ENCODE measurements at places on chromosomes 5 and 9.
A peak's percentile ranks its signal among the peaks of the same experiment; 100 is the strongest.

DNA sequence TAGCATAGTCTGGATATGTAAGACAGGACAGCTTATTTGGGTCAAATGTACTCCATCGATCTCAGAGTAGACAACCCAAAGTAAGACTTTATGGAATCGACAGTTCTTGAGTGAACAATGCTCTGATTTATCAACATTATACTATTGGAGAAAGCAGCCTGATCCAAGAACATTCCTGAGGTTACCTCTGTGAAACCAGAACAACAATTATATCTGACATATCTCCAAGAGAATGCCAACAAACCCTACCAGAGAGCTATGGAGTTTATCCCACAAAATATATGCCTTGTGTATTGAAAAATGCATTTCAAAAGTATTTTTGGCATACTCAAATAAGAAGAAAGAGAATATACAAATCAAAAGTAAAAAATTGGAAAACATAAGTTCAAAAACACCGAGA lies 1985.9 kb downstream of the EFNA5 start:
- no peak for DNase-seq

DNA sequence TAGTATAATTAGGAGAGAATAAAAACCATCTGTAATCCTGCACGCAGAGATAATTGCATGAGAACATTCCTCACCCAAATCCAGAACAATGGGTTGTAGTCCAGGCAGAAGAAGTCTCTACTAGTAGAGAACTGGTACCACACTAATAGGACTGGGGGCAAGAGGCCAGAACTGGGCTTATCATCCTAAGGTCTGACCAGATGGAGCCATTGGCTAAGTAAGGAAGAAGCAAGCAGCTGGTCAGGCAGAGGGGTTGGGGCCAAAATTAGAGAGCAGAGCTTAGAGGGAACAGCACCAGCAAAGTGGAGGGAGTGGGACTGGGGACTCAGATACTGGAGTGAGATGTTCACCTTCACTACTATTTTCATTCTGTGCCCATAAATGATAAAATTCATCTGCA lies 35.4 kb upstream of the MAP1B start:
- no peak for DNase-seq

- no peak for DNase-seq
Measured at GRCh38 chr9:12814877-12815237, 40.0 kb downstream of the LURAP1L start.

DNA sequence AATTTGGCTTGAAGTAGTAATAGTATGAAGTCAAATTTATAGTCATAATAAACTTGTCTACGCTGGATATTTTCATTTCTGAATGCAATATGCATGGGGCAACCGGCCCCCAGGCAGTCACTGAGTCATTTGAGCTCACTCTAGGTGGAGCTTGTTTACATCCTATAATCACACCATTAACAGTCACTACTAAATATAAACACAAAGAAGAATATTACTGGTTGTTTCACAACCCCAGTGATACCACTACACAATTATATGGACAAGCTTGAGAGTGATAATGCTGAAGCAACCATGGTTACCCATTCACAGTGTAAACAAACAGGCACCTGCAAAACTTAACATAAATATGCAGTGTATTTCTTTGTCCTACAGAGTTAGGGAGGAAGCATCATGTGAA lies 68.7 kb downstream of the MARCHF3 start:
- no peak for DNase-seq

- peak; percentile 55 for DNase-seq
Measured at GRCh38 chr5:177389241-177390169, 5.3 kb downstream of the SLC34A1 start.

DNA sequence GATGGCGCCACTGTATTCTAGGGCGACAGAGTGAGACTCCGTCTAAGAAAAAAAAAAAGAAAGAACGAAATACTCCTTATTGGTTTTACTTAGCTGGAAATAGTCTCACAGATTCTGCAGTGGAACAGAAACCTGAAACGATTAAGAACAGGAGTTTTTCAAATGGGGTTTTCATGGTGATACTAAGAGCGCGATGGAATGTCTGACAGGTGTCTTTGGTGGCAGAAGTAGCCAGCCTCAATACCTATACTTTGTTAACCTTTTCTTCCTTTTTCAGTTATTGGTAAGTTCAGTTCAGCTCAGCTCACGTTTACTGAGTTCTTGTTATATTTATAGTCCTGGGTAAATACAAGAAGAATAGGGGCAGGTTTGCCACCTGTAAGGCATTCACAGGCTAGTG lies 123.9 kb downstream of the FOCAD start:
- DNase-seq, result no peak

DNA sequence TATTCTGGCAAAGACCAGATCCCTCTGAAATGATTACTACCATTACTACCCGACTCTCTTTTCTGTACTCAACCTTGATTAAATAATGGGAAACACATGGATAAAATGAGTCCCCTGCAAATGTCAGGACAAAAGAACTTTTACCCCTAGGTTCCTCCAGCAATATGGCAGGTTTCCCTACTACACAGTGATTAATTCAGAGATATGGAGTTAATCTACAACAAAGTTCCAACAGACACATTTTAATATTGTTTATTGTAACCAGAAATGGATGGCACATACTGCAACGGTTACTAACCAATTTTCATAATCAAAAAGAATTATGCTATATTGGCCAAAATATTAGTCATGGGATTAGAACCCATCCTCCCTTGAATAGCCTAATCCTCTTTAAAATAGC lies 294.8 kb downstream of the ATPSCKMT start:
- DNase-seq, result no peak

DNA sequence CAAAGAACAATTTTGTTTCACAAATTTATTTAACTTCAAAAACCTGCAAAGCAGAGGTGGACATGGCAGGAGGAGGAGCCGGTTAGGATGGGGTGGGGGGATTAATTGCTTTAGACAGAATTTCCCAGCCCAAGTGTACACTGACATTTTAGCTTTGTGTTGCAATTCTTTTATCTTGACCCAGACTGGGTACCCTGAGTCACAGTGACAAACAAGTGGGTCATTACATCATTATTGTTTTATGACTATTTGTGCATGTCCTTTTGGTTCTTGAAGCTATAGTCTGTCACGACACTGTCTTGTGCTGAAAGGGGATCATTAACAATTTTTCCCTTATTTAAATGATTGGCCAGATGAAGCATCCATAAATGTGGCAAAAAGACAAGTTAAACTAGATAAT lies 84.5 kb upstream of the VCAN start:
- no peak for DNase-seq

DNA sequence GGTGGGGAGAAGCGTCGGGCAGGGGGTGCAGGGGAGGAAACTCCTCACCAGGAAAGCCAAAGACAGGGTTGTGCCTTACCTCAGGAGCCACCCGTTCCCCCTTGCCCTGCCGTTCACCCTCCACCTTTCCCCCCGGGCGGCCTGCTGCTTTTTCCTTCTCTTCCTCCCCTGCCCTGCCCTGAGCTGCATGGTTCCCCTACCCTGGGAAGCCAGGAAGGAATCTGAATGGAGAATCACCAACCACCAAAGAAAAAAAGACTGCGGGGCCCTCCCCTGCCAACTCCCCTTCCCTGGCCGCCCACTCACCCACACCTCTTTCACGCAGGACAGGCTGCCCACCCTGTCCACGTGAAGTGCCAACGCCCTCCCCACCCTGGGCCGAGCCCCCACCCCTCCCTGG lies 820 bp upstream of the NFX1 start:
- DNase-seq, result peak; percentile 13

- DNase-seq, result no peak
Measured at GRCh38 chr5:74321326-74321725, 319.2 kb downstream of the ENC1 start.

GRCh38 chr5:132773114-132773513 lies 3.9 kb downstream of the SEPTIN8 start:
- no peak for DNase-seq

DNA sequence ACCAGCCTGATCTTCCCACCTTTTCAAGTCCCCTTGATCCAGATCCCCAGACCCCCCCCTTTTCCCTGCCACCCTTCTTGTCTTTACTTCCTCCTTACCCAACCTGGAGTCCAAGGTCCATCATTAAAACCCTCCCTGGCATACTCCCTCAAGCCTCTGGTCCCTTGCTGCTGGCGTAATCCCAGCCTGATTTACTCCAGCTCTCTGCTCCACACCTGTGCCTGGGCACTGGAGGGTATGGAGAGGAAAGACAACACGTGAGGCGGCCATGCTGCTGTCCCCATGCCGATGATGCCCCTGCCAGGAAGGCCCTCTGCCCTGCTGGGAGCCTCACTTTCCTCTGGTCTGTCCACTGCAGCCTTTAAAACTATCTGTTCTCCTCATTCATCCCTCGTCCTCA lies 5.1 kb downstream of the B4GALT7 start:
- DNase-seq, result no peak

DNA sequence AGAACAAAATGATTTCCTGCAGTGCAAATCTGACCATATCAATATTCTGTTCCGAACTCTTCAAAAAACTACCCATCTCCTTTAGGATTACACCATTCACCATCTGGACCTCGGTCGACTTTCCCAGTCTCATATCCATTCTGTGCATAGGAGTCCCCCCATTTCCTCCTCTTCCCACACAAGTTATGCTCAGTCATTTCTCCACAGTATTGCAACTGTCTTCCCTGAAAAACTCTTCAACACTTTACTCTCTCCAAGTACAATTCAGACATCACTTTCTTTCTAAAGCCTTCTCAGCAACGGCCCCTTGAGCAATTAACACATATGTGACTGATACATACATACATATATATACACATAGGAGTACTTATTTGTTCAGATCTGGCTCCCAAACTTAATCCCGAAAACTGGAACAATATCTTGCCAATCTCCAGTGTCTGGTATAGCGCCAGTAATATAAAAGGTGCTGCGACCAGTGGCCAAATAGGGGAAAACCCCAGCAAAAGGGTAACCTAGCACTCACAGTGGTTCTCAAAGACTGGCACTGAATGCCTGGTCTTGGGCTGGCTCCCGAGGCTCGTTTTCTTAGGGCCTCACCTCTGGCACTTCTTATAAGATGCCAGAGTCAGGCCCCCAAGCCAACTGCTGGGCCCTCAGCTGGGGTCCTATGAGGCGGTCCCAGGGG lies 629 bp downstream of the ZBTB26 start:
- no peak for DNase-seq

DNA sequence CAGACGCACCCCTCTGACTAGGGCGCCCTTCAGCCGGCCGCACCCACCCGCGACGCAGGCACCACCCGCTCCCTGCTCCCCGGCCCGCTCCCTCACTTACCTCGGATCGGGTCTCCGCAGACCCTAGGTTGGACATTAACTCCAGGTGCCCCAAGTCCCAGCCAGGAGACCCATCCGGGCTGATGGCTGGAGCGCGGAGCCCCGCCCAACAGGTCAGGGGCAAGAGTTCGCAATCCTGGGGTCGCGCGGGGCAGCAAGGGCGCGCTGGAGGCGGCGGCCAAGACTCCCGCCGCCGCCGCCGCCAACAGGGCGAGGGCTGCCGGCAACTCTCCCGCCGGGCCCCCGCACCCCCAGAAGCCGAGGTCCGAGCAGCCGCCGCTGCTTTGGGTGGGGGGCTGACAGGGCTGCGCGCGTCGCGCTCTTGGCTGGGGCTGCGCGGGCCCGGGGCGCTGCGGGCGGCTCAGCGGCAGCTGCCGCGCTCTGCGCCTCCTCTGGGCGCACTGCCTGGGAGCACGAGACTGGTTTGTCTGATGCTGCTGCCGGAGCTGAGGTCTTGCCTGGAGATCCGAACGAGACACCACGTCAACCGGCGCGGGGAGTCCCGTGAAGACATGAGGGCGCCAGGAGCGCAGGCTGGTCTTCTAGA lies at the start of gene GDNF:
Gene GDNF (minus strand): TSS at position 635 of the 646 bp plus-strand sequence. CDS start 5,245 bp downstream, outside the sequence.
- DNase-seq, result no peak

- DNase-seq, result no peak
Measured at GRCh38 chr5:149959406-149960236, 937 bp upstream of the SLC26A2 start.

DNA sequence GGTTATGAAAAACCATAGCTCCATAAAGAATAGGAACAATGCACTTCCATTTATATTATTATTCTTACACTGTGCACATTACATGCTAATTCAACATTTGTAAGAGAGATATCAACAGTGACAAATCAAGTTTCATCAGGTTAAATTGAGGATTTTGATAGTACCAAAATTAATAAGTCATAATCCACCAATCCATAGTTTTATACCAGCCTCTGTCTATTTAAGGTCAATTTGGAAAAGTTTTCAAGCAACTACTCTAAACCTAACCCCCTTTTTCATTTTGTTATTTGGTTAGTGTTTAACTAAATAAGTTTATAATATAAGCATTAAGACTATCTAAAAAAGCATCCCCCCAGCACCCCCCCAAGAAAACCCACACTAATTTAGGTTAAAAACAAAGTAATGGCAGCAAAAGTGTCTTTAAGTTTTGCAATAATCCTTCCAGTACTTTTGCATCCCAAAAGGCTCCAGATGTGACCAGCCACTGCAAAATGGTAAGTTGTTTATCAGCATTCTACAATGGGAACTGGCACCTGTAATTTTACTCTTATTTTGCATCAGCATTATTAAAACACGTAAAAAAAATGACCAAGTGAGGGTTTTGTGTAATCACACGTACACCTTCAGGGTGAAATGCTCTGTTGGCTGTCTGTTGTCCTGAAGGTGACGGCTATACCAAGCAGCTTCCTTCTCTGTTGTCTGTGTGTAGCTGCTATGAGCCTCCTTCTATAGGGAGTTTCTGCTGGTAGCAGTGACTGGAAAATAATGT lies 36.8 kb upstream of the SSBP2 start:
- no peak for DNase-seq

DNA sequence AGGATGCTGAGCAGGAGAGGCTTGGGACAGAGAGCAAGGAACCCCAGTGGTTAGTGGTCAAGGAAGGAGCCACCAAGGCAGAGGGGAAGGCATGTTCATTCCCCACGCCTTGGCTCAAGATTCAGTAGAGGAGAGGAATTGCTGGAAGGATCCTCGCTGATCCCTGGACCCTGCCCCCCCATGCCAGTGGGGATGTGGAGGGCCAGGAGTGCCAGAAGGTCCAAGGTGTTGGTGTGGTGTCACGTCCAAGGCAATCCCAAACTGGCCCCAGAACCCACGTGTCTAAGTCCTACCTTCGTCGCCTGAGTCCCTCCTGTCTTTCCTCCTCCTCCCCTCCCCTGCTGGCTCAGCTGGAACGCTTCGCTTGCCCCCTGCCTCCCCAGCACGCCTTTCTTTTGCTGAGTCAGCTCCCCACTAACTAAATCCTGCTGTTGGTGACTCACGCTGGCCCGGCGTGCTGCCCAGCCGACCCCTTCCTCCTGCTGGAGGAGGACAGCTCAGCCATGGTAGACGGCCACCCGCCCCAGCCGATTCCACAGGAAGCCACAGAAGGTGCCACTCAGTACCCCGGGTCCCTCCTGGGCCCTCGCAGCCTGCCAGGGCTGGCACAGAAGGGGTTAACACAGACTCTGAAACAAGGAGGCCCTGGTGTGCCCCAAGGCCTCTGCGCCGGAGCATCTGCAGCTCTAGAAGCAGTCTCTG lies 37.6 kb upstream of the ORM1 start:
- no peak for DNase-seq

Data from activated effector memory CD4-positive, alpha-beta T cell treated with Interleukin-2 at 50 U/mL for 16 hours (primary cell).